CD4-positive, alpha-beta T cell treated with Interleukin-6 at 100 ng/mL for 8 hours (primary cell): ENCODE measurements at places on chromosomes 4 and X.

- no peak for DNase-seq
These were observed 294.9 kb upstream of the ZCCHC13 start for GRCh38 chrX:74009041-74009440.

GRCh38 chrX:17817251-17817650 is 43.8 kb downstream of the RAI2 start:
- no peak for DNase-seq

- DNase-seq = no peak
These were observed 52.2 kb downstream of the NALF2 start for GRCh38 chrX:69556060-69557011.

DNA sequence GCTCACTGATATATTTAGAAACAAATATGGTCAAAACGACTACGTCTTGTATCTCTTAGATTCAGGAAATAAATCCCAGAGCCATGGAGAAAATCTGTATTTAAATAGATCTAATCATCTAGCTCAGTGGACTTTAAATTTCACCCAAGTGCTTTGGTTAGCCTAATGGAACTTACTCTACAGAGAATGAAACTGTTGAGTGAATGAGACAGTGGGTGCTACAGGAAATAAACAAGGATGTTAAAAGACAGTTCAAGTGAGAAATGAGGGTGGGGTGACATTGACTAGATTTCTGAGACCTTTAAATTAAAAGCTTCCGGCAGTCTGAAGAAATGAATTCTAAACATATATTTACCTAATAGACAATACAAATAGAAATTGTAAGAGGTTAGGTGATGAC is 2197.0 kb downstream of the ARAP2 start:
- DNase-seq = no peak

GRCh38 chrX:141341341-141341740 is 99.0 kb upstream of the SPANXC start:
- no peak for DNase-seq

- no peak for DNase-seq
These were observed 92.8 kb downstream of the FAAH2 start for GRCh38 chrX:57379296-57379695.

- no peak for DNase-seq
These were observed 186.2 kb downstream of the RCHY1 start for GRCh38 chr4:75327804-75328512.

DNA sequence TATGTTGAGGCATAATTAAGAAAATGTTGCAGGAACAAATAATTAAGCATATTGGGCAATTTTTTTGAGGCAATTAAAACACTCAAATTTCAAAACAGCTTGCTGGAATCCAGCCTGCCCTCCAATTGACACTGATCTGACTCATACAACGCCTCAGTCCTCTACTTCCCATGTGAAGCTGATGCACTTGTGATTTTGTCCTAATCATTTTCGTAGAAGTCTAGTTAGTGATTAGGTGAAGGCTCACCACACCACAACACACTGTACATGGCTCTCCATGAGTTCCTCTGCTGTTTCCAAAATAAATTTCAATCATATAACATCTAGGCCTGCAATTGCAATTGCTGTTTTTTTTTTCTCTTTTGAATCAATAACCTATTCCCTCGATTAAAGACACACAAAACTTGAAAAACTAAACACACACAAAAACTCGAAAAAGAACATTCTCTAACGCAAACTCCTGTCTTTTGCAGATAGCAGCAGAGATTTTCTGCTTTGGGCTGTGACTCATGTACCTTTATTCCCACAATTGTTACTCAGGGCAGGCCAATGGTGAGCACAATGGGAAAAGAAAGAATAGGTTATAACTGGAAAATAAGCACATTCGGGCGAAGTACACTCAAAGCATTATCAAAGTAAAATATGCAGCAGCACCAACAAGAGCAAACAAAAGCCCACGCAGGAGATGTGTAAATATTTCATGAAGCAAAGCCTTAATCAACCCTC is 1.7 kb downstream of the GPRIN3 start:
- no peak for DNase-seq

- no peak for DNase-seq
These were observed 105.9 kb downstream of the SH3RF1 start for GRCh38 chr4:169164669-169165415.

DNA sequence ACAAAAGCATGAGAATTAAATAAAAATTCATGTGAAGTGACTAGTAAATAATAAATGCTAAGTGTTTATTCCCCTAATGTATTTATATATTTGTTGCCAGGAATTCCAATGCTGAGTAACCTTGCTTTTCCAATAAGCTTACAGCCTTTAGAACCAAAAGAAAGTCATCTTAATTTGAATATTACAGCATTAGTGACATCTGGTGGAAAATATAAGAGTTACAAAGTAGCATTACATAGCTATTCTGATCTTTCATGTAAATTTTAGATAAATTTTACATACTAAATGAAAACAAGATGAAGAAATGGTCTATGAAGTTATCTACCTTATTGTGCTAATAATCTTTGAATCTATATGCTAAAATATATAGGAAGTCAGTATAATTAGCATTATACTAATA is 10.4 kb downstream of the MAD2L1 start:
- no peak for DNase-seq

- DNase-seq = no peak
These were observed 66.1 kb upstream of the WDR1 start for GRCh38 chr4:10182446-10183424.

DNA sequence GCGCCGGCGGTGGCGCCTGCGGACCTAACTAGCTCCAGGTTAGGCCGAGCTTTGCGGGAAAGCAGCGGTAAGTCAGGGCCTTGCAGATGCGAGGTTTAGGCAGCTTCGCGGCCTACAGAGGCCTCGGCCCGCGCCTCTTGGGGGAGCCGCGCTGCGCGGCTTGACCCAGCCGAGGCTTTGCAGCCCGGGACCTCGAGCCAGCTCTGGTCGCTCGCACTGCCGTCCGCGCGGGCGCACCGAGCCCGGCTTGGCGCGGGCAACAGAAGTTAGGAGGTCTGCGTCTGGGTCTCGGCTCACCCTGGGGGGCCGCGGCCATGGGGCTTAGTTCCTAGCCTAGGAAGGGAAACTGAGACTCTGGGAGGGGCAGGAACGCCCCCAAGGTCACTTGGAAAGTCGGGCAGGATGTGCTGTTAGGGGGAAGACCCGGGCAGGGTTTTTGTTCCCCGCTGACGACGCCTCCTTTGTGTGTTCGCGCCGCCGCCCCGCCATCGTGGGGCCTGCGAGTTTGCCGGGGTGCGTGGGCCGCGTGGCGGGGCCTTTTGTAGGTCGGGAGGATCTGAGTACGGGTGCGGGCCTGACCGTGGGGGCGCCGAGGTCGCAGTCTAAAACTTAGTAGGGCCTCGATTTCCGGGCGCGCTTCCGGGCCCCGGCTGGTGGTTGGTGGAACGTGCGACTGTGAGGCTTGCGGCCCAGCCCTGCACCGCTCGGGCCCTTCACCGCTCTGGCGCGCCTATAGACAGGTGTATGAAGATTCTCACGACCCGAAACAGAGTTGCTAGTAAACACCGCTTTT is 482 bp downstream of the RNF4 start:
- DNase-seq = peak; percentile 68

- no peak for DNase-seq
These were observed 46.1 kb downstream of the PJA1 start for GRCh38 chrX:69119122-69119521.

DNA sequence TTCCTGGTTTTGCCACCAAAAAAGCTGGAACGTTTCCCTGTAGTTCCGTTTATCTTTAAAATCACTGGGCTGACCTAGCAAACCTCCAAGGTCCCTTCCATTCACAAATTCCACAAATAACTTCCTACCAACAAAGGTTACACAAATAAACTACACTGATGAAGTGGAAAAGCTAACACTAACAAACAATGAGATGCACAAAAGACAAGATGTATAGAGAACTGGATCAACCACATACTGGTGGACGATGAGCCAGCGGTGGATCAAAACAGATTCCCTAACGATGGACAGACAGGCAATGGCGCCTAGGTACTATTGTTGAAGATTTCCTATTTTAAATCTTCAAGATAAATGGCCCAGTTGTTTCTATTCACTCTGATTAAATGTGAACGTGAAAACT is 15.5 kb downstream of the AFAP1 start:
- DNase-seq = no peak

DNA sequence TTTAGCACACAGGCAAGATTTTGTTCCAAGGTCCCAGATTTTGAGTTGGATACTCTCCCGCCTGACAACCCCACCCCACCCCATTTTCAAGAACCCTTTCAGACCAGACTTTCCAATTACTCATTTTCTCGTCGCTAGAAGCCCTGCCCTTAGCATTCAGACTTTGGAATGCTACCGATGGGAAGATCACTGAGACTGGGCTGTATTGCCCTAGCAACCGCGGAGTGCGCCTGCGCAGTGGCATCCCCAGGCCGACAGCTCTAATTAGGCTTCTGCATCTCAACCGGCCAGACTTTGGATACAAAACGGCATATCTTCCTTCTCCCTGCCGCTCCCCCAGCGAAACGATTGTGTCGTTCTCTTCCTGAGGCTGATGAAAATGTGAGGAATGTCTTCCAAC is 3.4 kb downstream of the MAGEE2 start:
- no peak for DNase-seq

DNA sequence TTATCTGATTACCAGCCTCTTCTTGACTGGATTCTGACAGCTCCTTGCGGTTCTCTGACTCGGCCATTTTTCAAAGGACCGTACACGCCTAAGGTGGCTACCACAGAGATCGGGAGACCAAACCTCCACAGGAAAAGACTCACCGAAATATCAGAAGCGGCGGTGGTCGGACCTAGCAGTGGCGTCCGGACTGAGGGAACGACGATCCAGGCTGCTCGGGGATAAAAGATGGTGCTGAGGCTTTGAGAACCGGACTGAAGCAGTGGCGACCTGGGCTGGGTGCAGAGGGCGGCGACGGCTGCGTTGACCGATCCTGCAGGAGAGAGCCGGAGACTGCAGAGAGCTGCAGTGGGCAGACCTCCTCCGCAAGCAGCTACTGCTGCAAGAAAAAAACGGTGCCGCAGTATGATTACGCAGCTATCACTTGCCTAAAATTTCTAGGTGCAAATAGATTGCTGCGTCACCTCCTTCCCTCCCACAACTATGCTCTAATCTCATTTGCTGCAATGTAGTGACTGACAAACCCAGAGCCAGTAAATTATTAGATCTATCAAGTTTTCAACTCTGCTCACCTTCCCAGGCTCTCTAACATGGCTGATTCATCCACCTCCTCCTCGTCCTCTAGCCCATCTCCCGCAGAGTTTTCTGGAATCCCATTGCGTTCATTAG is at the start of gene NAP1L2:
Gene NAP1L2, minus strand, starts transcription at position 426 of the 669 bp plus-strand sequence. Its CDS starts 359 bp downstream, at position 67.
- peak; percentile 54 for DNase-seq

DNA sequence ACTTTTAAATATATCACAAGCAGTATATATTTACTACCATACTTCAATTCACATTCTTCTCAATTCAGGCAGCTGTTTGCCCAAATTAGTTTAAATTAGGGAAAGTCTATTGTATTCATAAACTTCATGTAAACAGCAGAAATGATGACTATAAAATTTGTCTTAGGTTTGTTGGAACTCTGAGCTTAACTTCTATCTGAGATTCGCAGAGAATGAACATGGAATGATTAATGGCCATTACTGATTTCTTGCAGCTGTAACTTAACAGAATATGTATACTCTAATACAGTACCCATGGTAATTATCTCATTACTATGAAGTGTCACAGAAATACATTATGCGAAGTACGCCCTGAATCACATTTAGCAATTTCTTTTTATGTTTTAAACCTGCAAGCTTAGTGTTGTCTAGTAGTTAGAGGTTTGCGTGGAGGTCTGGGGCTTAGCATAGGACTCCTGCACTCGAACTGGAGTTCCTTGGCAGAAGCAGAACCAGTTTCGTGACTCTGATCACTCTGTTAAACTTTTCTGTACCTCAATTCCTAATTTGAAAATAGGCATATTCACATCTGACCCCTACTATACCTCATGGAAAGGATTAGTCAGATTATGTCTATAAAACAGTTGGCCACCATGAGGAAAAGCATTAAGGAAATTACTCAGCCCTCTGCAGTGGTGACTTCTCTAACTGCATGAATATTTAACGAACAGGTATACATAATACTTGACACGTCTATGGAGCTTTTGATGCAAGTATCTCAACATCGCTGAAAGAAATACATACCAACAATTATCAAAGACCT is 243.2 kb downstream of the MGST2 start:
- DNase-seq = no peak

- no peak for DNase-seq
These were observed 18.6 kb upstream of the SH3TC1 start for GRCh38 chr4:8180310-8181093.

DNA sequence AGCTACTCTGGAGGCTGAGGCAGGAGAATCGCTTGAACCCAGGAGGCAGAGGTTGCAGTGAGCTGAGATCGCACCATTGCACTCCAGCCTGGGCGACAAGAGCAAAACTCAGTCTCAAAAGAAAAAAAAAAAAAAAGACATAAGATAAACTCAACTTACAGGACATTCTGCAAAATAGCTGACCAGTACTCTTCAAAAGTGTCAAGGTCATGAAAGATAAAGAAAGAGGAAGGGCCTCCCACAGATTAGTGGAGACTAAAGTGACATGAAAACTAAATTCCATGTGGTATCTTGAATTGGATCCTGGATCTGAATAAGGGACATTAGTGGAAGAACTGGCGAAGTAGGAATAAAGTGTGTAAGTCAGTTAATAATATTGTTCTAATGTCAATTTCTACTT is 63.3 kb downstream of the ZNF182 start:
- no peak for DNase-seq

DNA sequence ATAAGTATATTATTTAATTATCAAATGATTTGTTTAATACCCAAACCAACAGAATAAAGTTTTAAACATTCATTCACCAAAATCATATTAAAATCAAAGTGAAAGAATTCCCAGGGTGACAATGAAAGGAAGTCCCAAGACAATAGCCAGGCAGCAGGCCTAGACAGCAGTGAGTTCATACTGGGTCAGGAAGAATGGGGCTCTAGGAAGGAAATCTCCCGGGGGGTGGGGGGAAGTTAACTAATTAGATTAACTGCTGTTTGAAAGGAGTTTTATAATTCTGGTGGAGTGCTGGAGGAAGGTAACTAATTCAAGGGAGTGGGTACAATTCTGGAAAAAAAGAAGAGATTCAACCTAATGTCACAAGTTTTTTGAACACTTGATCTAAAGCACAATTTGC is 104.1 kb downstream of the ZAR1 start:
- no peak for DNase-seq

- DNase-seq = no peak
These were observed 14.4 kb upstream of the CC2D2A start for GRCh38 chr4:15455290-15455689.

- DNase-seq = no peak
These were observed 97.6 kb downstream of the PRDM5 start for GRCh38 chr4:120824946-120825345.

DNA sequence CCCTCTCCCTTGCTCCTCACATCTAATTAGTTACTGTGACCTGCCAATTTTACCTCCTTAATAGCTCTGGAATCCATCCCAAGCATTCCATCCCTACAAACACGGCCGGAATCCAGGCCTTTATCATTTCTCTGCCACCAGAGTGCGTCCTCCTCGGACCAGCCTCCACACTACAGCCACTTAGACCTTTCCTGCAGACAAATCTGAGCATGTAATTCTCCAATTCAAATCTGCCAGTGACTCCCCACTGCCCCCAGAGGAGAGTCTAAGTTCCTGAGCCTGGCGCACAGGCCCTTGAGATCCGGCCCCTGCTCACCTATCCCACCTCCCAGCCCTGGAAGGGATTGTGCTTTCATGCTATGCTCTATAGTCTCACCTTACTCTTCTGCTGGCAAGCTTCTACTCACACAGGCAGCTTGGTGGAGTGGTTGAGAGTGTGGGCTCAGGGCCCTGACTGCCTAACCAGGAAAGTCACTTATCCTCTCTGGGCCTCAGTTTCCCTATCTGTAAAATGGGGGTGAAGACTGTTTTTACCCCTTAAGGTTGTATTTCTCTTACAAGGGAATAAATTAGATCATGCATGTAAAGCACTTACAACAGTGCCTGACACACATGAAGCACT is 31.2 kb downstream of the PJA1 start:
- DNase-seq = no peak

GRCh38 chr4:109275066-109275745 is 27.3 kb downstream of the COL25A1 start:
- no peak for DNase-seq
